ENCODE measurements at places on chromosomes 3 and 15. TPM values are rescaled to one million over a fixed set of nuclear protein-coding genes. Genes with fewer than 3 reads are reported as not detected.

GRCh38 chr3:8775602-8776001, 6.2 kb upstream of the OXTR start:
- DNase-seq = no peak

DNA sequence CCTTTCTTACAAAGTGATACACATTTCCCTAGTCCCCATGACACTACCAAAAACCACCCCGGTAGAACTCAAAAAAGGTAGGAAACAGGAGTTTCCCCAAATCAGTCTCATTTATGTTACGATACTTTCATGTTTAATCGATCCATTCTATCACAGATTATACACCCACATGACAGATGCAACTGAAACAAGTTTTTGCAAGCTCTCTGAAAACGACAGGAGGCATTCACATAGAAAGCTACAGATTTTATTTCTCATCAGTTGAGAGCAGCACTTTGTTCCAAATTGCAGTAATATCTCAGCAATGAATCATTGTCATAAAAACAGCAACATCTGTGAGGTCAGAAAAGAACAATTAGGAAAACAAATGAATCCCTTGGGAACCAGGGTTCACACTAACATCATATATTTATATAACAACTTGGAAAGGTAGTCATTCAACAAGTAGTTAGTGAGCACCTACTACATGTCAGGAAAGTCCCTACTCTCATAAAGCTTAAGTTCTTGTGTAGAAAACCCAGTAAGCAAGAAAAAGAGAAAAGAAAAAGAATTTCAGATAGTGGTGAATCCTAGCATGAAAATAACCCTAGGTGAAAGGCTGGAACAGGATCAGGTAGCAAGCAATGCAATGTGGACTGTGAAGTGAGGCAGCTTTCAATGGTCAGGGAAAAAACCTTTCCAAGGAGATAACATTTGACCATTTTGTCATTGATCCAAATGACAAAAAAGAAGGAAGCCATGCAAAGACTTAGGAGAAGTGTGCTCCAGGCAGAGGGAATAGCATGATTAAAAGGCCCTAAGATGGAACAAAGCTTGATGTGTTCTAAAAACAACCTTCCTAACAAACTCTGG, 8.3 kb downstream of the PLD1 start:
- no peak for DNase-seq

- no peak for DNase-seq
Observed at GRCh38 chr15:58081456-58081855, 15.9 kb upstream of the ALDH1A2 start.

GRCh38 chr3:194287977-194288706, 63.0 kb downstream of the CPN2 start:
- DNase-seq = no peak

- DNase-seq = peak; percentile 78
Observed at GRCh38 chr3:40971191-40972168, 227.8 kb upstream of the CTNNB1 start.

DNA sequence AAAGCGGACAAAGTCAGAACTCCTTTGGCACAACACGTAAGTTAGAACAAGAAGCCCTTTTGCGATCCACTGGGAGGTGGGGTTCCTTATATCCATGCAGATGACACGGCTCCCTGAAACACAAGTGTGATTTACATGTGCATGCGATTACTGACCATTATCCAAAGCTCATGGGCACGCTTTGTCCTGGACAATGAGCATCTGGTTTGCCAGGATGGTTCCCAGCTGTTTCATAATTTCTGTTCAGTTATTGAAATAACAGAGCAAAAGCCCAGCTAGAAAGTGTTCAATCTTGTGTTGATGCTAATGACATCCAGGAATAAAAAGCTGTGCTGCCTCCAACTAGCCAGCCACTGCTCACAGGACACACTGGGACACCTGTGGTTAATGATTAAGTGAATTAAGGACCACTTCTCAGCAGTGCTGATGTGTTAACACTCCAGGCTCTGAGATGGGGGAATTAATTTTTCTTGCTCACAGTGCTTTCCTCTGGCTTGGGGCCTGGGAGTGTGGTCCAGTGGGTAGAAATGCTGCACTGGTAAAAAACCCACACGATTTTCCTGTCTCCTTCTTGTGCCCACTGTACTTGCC, 123.1 kb upstream of the SLC2A2 start:
- DNase-seq = no peak

The IL5RA gene
- total RNA-seq = 2.5 TPM

The CRYGS gene
- 3.7 TPM for total RNA-seq

GRCh38 chr3:65623362-65623761, 415.4 kb downstream of the MAGI1 start:
- DNase-seq = no peak

DNA sequence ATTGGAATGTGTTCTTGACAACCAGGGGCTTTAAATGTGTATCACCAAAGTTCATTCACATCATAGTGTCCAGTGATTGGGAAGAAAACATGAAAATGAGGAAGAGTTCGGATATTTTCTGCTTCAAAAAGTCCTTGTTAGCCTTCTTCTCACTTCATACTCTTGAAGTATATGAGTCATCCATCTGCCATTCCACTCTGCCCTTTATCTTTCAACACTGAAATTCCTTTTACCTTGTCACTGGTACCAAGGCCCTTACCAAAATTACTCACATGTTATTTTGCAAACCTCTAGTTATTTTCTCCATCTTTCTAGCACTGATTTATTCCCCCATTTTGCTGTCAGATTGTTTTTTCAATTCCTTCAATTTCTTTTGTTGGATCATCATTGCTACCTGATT, 32.5 kb downstream of the OR5H15 start:
- DNase-seq = no peak

DNA sequence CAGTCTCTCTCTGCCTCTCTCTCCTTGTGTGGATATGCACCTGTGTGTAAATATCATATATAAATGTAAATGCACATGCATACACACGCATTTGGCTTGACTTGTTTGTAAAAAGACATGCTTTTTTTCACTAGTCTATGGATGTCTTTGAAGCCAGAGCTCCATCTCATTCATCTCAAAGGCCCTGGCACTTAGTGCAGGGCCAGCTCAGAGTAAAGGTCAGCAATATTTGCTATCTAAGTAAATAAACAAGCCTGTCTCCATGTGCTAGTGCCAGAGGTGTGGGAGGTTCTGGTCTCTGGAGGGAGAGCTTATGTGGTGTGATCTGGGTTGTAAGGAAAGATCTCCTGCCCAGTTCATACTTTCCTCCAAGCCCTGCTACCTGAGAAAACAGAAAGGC, 5.6 kb downstream of the CLSTN2 start:
- no peak for DNase-seq

The KCNMB2 gene
- 0.45 TPM for total RNA-seq

GRCh38 chr3:197670361-197670760, 66.3 kb downstream of the RUBCN start:
- DNase-seq = no peak

- no peak for DNase-seq
Observed at GRCh38 chr3:105622169-105622568, 246.6 kb downstream of the CBLB start.

DNA sequence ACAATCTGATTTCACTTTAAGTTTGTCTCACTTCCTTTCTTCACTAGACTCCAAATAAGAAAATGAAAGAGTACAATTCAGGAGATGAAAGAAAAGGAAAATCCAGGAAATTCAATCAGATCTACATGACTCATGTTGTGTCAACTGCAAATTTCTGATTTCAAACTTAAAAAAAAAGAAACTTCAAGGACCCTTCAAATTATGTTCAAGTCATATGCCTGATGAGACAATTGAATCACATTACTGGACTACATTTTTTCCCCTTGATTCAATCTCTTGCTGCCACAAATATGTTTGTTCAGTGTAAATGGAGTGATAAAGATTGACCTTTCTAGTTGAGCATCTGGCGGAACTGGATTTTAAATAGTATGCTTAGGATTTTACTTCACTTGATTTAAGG, 37.4 kb downstream of the FRMD5 start:
- DNase-seq = no peak

GRCh38 chr3:59981377-59981776, 931.6 kb upstream of the CFAP20DC start:
- no peak for DNase-seq

DNA sequence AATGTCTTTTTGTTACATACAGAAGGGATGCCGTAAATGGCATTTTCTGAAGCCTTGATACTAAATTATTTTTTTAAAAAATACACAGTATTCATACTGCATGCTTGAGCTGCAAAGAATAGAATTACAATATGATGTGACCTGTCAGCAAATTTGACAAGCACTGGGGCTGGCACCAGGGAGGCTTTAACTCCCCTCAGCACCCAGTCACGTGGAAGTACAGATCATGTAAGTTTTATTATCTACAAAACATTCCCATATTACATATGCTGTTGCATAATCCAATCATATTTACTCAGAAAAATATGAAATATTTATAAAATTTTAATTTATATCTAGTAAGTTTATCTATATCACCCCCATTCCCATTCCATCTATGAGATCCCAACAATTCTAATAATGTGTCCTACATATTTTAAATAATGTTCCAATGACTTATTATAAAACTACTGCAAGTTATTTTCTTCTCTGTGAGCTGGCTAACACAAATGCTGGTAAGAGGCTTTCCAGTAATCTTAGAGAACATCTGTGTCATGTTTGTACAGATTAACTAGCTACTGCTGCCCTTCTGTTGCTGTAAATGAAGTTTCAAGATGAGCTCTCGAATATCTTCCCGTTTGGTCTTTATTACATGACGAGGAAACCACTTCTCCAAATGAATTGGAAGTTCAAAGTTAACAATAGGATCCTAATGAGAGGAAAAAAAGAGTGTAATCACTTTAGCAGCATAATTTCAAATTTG, 5.2 kb upstream of the IMPG2 start:
- DNase-seq = no peak

- no peak for DNase-seq
Observed at GRCh38 chr3:164417955-164418354, 660.3 kb downstream of the SI start.

DNA sequence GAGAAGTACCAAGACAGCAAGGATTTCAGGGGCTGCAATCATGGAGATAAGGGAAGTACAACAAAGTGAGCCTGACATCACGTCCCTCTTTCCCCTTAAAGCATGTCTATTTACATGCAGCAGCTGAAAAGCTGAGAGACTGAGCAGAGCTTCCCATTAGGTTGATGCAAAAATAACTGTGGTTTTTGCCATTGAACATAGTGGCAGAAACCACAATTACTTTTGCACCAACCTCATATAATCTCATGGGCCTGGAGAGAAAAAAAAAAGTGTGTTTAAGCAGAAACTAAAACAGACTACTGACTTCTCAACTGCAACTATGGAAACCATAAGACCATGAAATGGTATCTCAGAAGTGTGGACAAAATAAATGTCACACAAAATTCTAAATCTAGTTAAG, 48.3 kb downstream of the CCDC12 start:
- no peak for DNase-seq

DNA sequence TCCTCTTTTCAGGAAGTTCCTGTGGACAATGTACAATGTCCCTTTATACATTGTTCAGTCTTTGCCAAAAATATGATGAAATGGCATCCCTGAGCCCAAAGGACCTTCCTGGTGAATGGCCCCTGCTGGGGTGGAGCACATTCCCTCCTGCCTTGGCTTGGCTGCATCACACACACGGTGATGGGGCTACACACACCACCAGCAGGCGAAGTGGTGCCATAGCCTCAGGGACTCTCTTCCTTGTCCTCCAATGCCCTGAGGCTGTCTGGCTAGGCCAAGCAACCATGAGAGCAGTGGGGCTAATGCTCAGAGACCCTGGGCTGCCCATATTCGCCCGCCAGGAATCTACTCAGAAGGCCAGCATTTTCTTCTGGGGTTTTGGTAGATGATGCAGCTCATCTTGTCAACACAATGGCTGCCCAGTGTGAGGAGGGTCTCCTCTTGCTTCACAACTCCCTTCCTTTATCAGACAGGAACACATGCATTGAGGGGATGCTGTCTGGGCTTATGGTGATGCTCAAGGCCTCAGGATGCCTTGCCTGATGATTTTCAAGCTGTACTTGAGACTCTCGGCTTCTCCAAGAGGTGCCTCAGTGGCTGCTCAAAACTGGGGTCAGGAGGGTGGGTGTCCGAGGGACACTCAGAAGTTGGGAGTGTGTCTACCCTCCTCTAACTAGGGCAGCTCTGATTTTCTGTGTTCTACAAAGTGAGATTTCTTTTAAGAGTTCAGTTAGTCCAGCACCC, 40.9 kb upstream of the EPHB1 start:
- DNase-seq = no peak

DNA sequence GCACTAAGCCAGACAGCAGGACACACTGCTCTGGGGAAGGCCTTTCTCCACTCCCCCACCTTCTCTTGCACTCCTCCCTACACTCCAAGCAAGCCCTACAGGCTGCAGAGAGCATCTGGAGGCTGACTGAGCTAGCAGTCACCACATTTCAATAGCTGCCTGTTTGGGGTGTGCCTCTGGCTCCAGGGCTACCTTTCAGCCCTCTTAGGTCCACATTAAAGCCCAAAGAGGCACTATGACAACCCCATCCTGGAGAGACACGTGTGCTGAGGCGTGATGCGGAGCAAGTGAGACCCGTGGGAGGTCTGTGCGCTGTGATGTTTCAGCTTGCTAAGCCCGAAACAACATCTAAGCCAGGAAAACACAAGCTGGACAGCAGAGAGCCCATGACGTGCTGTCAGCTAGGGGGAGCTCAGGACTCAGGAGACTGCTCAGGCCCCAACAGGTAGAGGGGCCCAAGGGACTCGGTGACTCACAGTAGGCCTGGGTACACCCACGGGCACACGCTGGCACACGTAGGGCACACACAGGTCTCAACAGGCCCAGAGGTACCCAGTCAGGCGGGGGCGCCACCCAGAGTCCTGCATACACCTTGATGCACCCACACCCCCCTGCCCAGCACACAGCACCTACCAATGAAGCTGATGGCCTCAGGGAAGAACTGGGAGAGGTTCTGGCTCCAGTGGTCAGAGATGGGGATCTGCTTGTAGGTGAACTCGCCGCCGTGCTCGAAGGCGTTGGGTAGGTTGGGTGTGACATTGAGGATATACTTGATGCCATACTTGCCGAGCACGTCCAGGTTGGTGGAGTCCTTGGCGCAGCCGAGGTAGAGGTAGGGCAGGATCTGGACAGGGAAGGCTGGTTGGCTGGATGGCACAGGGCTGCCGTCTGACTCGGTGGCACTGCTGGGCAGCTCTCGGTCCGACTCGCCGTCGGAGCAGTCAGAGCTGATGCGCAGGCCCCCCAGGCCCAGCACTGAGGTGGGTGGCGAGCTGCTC, 2.8 kb downstream of the DUSP7 start:
- DNase-seq = no peak

The FHIT gene
- 12.8 TPM for total RNA-seq

- DNase-seq = peak; percentile 19
Observed at GRCh38 chr15:77001966-77002365, 7.0 kb downstream of the PSTPIP1 start.

All from left lung (tissue), 14 donors.